ENCODE measurements at places on chromosomes 5 and 9. TPM values are rescaled to one million over a fixed set of nuclear protein-coding genes. Genes with fewer than 3 reads are reported as not detected.
A peak's percentile ranks its signal among the peaks of the same experiment; 100 is the strongest.

The PPIC gene
- 22.3 TPM for total RNA-seq

The LECT2 gene
- total RNA-seq, result not detected

The TMEM8B gene
- 6.7 TPM for total RNA-seq

The CCL21 gene
- 7.6 TPM for total RNA-seq

The LCP2 gene
- total RNA-seq, result 1.3 TPM

The RPS14 gene
- total RNA-seq, result 9,423 TPM

The SOX30 gene
- not detected for total RNA-seq

The SVEP1 gene
- total RNA-seq, result 62.6 TPM

The LPAR1 gene
- 12.3 TPM for total RNA-seq

The NR2F1 gene
- total RNA-seq, result 52.1 TPM

The C7 gene
- 576 TPM for total RNA-seq

The DNAH5 gene
- total RNA-seq, result 0.37 TPM

The SNCAIP gene
- total RNA-seq, result 44.1 TPM

The PDLIM7 gene
- 543 TPM for total RNA-seq

The PCAT7 gene
- not detected for total RNA-seq

The NFIB gene
- 173 TPM for total RNA-seq

The FAM78A gene
- total RNA-seq, result 3.8 TPM

GRCh38 chr5:32274548-32275395, 38.0 kb downstream of the MTMR12 start:
- DNase-seq, result peak; percentile 33

DNA sequence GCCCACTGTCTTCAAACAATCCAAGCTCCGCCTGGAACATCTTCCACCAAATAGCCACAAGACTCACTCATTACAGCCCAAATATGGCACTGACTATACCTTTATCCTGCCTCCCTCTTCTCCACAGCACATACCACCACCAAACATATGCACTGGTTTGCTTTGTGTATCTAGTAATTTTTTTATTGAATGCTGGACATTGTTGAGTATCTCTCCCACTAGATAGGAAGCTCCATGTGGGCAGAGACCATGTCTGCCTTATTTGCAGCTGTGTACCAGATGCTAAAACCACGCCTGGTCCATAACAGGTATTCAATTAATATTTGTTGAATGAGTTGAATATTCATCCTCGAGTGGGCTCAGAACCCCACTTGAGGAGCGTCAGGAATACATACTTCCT, 67.2 kb upstream of the FUBP3 start:
- DNase-seq, result no peak

GRCh38 chr5:59746241-59746765, 147.2 kb downstream of the PDE4D start:
- no peak for DNase-seq

GRCh38 chr9:2749485-2749884, 32.2 kb downstream of the KCNV2 start:
- no peak for DNase-seq

GRCh38 chr9:34010979-34011378, 37.7 kb downstream of the UBAP2 start:
- no peak for DNase-seq

DNA sequence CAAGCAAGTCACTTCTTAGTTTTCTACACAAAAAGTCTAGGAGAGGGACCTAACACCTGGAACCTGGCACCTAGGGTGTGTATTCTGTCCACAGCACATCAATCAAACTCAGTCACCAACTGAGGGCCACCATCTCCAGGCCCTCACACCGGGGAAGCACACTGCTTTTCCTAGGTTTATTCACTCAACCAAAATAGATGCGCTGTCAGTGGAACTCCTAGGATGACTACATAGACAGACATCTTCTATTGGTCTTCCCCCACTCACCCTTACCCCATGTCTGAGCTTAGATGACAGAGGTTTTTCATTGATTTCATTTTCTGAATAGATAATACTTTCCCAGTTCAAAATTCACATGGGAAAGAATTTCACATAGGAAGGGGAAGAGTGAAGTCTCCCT, 59.2 kb downstream of the RNF130 start:
- DNase-seq, result no peak

DNA sequence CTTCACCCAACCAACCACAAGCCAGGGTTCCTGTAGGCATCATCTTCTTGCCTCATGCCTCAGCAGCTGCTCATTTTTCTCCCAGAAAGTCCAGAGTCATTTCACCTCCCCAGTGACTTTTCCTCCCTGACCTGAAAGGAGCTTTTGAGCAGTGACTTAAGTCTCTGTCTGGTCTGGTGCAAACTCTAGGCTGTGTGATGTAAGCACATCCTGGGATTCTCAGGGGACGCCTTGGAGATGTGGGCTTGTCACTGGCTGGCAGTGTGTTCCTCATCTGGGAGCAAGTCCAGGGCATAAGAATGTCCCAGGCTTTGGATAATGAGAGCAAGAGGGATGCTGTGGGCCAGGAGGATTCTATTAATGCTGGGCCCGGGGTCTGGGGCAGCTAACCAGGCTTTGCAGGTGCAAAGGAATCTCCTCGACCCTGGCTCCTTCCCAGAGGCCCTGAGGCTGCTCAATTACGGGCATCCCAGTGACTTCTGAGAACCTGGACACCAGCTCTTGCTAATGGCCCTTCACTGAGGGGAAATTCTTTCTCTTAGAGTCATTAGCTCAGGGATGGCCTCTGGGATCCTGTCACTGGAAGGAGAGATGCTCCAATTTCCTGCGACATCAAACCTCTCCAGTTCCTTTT, 211.0 kb upstream of the PANK3 start:
- DNase-seq, result no peak

- peak; percentile 37 for DNase-seq
Observed at GRCh38 chr5:135887447-135887864, 8.2 kb downstream of the IL9 start.

DNA sequence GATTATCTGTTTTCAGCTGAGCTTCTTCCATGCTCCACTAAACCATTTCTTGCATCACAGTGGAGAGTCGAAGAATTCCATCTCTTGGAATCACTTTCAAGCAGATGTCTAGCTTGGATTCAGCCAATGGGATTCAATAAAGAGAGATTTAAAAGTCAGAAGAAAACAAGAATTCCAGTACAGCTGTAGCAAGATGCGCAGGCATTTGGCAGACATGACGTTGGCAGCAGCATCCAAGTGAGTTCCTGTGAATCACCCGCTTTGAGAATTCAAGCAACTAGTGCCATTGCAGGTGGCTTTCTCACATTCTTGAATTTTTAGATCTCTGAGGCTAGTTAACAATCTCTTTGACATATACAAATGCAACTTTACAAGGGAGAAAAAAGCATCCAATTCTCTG, 467.0 kb downstream of the CDH10 start:
- DNase-seq, result no peak

DNA sequence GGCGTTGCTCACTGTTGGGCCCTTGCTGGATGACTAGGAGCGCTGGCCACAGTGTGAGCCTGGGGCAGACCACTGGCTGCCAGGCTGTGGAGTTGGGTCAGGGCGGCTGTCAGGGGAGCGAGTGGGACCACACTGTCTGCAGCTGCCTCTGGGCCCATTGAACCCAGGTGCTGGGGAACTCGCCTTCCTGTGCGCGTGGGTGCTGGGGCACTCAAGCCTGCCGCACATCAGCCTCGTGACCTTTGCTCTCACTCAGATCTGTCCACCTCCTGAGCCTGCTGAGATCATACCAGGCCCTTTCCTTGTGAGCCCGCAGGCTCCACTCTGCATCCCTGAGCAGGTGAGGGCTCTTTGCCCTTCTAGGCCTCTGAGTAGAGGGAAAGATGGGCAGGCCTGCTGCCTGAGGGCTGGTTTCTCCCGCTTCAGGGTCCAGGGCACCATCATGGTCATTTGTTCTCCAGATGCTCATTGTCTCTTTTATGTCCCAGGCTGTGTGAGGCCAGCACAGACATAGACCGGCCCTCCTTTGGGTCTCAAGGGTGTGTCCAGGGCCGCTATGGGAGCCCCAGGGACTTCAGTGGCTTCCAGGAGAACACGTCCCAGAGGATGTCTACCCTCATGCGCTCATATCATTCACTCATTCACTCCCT, 26.5 kb downstream of the WNK2 start:
- DNase-seq, result no peak

GRCh38 chr5:164020116-164020515, 514.7 kb downstream of the MAT2B start:
- DNase-seq, result no peak

- peak; percentile 70 for DNase-seq
Observed at GRCh38 chr5:36875790-36876298, 725 bp upstream of the NIPBL start.

GRCh38 chr5:83517072-83517687, 45.6 kb downstream of the VCAN start:
- no peak for DNase-seq

GRCh38 chr5:177972613-177973012, 23.4 kb downstream of the PROP1 start:
- no peak for DNase-seq

- no peak for DNase-seq
Observed at GRCh38 chr5:45692481-45692880, 3.7 kb downstream of the HCN1 start.

DNA sequence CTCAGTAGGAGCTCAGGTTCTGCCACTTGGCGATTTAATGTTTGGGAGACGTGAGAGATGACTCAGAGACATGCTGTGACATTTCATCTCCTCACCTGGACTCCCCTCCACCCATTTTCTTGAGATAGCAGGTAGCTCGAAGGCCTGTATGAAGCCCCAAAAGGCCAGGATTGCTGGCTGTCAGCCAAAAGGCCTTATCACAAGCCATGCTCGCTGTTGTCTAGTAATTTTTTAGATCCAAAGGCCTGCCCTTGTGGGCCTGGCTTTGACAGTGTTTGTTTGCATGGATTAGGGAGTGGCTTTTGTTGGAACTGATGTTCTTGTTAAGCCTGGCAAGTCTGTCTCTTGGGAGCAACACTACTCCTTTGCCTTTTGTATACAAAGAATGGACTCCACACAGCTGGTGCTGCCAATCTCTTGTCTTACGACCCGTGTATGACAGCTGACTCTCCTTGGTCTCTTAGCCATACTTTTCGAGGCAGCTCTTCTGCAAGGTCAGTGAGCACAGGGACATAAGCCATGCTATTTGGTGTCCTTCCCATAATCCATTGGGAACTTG, 22.7 kb downstream of the CAVIN4 start:
- no peak for DNase-seq

DNA sequence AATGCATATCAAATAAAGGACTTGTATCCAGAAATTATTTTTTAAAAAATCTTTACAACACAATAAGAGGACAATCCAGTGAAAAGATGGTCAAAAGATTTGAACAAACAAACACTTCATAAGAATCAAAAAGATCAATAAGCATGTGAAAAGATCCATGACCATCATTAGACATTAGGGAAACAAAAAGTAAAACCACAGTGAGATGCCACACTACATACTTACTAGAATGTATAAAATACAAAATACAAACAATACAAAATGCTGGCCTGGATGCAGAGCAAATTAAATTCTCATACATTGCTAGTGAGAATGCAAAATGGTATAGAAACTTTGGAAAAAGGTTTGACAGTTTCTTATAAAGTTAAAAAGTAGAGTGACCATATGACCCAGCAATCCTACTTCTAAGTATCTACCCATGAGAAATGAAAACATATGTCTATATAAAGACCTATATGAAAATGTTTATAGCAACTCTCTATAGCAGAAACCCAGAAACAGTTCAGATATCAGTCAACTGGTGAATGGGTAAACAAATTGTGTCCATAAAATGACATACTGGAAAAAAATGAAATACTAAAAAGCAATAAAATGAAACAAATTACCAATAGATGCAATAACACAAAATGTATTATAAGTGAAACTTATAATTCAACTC, 426.1 kb downstream of the RAB3C start:
- DNase-seq, result no peak

- DNase-seq, result peak; percentile 65
Observed at GRCh38 chr9:133127340-133127981, 6.4 kb upstream of the RALGDS start.

GRCh38 chr9:99565203-99565602, 256.5 kb upstream of the NR4A3 start:
- no peak for DNase-seq

DNA sequence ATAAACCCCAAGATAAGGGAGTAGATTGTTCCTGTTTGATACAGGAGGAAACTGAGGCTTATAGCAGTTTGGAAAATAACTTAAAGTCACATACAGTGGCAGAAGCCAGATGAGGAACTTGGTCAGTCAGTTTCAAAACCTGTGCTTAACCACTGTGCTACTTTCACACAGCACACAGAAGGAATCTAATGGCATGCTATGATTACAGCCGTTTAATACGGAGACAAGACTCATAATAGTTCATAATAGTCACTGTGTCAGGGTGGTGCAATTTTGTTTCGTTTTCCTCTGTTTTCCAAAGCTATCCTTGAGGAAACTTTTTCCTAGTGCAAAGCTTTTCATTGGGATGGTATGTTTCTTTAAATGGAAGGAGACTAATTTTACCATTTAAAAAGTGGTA, 112.3 kb downstream of the GCNT1 start:
- DNase-seq, result no peak

- DNase-seq, result peak; percentile 63
Observed at GRCh38 chr5:150488519-150489359, 19.2 kb upstream of the NDST1 start.

GRCh38 chr5:42898760-42899159, 87.1 kb upstream of the SELENOP start:
- DNase-seq, result no peak

- no peak for DNase-seq
Observed at GRCh38 chr9:128409978-128410377, 10.7 kb upstream of the CERCAM start.

DNA sequence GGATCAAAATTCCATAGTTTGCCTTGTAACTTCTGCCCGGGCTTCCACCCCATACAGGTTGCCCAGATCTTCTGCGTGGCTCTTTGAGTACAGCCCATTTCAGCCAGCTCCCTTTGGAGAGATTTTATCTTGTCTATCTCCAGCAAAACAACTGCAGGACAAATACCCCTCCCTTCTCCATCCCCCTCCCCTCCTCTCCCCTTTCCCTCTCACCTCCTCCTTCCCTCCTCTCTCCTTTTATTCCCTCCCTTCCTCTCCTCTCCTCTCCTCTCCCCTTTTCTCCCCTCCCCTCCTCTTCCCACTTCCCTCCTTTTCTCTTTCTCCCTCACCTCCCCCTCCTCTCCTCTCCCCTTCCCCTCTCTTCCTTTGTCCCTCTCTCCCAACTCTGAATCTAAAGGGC, 58.2 kb downstream of the COL15A1 start:
- no peak for DNase-seq

DNA sequence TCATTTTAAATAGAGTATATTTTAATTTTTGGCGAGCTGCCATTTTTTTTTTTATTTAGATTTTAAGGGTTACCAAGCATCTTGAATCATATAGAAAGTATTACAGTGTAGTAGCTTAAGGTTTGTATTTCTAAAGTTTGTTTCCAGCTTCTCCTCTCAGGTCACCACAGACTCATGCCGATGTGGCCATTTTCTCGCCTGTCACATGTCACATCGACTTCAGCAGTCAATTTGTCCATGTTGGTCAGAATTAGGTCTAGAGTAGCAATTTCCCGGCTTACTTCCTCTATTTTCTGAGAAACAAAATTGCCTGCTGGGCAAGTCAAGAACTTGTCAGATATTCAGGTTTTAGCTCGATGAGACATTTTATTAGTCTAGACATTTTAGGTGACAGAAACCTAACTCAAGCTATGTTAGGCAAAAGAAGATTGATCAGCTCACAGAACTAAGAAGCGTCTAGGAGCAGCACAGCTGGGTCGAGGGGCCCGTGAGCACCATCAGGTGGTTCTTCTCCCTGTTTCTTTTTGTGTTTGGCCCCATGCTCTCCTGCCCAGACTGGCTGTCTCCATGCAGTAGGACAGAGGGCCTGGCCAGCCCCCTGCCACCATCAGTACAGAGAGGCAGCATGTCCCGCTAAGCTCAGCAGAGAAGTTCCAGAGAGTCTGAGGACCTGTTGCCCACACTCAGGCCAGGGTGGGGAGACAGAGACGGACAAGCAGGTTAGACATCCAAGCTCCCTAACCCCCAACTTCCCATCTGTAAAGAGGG, 48.4 kb upstream of the AFAP1L1 start:
- DNase-seq, result no peak

GRCh38 chr9:125637241-125637640, 69.8 kb downstream of the MAPKAP1 start:
- no peak for DNase-seq
